Activated naive CD8-positive, alpha-beta T cell treated with anti-CD3 and anti-CD28 coated beads for 36 hours (primary cell): ENCODE measurements at places on chromosomes 11 and 22.

GRCh38 chr22:50119768-50120251 is 30.0 kb downstream of the MOV10L1 start:
- no peak for DNase-seq

DNA sequence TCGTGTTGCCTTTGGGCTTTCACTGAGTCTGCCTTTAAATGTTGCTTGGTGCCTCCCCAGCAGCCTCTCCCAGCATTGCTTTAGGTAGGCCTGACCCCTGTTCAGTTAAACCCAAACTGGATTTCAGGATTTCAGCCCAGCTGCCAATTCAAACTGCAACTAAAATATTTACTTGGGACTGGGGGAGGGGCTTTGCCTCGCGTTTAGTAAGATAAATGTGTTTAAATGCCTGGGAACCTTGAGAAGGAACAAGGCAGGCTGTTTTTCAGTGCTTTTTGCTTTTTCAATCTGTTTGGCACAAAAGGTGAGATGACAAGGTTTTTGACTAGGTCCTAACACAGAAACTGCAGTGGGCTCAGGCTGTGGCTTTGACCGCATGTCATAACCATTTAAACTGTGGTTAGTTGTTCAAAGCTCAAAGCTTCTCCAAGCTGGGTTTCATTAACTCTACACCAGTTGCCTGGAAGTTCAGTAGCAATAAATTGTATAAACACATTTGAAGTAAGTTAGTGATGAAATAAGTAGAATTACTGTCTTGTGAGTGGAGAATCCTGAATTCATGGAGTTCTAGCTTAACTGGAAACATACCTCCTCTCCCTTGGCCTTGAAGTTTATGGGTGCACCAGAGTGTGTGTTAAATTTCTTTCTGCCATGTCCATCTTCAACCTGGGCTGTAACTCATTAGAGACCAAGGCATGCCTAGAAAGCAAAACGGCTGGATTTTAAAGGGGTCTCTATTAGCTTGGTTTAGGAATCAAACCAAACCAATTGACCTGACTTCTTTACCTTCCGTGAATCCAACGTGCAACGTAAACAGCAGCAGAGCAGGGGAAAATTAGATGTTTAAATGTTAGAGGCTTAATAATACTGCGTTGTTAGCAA is 3.6 kb downstream of the PKNOX2 start:
- no peak for DNase-seq

DNA sequence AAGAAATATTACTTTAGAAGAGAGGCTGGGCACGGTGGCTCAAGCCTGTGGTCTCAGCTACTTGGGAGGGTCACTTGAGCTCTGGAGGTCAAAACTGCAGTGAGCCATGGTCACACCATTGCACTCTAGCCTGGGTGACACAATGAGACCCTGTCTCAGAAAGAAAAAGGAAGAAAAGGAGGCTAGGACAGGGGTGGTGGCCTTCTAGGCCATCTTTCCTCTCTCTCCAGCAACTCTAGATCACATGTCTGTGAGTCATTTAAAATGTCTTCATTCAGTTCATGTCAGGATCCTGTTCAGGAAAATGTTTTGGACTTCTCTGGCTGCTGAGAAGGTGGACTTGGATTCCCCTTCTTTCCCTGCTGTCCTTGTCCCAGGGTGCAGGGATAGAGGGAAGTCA is 53.3 kb downstream of the PPFIA1 start:
- DNase-seq, result no peak

GRCh38 chr11:47572715-47573255 is 6.0 kb downstream of the KBTBD4 start:
- no peak for DNase-seq

DNA sequence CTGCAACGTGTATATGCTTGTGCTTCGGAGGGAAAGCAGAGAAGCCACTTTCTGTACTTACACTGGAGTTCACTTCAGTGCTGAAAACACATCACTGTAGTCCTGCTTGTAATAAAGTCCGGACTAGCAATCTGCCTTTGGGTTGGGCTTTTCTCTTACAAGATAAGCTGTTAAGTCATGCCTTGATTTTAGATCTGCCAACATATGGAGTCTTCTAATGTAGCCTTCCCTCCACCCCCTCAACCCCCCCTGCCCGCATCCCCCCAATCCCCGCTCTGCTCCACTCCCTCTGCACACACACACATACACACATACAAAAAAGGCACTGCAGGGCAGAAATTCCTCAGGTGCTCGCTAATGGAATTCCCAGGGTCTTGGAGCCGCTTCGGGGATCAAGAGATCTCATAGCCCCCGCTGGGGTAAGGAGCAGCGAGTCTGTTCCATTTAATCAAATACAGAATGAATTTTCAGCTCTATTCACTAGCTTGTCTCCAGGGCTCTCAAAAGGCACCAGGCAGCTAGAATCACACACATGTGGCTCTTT is 3.4 kb downstream of the CDON start:
- DNase-seq, result no peak

GRCh38 chr11:79167510-79168188 is 273.2 kb downstream of the TENM4 start:
- no peak for DNase-seq

DNA sequence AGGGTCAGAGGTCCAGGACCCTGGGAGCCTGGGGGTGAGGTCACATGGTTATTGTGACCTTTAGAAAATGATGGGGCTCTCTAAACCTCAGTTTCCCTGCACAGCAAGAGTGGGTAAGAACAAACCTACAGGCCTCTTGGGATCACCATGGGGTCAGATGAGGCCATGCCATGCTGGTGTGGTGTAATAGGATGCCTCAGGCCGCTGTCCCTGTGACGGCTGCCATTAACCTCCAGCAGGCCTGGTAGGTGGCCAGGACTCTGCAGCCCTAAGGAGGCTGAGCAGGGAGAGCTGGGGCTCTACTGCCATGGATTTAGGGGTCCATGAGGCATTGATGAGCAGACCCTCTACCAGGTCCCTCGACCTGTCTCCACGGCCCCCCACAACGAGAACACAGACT is 265.5 kb downstream of the CTTN start:
- no peak for DNase-seq
